Fibroblast of pulmonary artery (primary cell): ENCODE measurements at places on chromosomes 11 and 22.

DNA sequence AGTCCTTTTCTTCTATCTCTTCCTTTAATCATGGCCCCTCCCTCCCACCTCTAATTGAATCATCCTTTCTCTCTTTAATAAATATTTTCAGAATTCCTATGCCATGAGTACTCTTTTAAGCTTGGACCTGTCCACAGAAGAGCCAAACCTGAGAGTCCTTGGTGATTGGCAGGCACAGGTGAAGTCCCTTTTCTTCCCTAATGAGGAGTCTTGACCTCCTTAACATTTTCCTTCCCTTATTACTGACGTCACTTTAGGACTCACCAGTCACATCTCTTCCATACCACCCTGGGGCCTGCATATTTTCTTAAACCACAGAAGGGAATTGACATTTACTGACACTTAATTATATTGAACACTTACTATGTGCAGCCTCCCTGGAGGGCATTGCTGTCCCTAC, 41.0 kb upstream of the RASSF10 start:
- no peak for DNase-seq

DNA sequence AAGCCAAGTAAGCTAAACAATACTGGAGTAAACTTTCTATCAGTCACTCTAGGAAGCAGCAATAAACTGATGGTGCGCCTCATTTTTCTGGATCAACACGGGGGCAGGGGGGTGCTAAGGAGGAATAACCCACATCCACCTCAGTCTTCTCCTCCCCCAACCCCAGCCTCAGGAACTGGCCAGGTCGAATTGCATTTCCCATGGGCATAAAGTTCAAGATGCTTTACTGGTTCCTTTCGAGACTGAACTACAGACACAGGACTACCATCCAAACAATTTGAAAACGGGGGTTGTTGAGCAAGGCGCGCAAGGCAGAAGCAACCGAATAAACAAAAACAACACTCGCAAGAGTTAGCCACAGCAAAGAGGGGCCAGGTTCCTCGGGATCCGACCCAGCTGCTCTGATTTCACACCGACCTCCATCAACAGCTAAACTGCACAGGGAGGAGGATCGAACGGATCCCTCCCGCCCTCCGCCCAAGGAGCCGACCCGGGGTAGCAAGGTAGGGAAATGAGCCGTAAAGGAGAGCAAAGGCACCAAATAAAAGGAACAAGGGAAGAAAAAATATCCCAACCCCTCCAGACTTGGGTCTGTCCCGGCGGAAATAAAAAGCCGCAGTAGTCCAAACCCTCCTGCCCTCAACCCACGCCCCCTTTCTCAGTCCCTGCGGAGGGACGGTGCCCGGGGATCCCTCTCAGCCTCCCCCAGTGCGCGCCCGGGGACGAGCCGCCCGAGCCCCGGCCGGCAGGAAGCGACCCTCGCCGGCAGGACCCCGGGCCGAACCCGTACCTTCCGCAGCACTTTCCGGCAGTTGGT, 801 bp downstream of the SESN3 start:
- peak; percentile 12 for DNase-seq

DNA sequence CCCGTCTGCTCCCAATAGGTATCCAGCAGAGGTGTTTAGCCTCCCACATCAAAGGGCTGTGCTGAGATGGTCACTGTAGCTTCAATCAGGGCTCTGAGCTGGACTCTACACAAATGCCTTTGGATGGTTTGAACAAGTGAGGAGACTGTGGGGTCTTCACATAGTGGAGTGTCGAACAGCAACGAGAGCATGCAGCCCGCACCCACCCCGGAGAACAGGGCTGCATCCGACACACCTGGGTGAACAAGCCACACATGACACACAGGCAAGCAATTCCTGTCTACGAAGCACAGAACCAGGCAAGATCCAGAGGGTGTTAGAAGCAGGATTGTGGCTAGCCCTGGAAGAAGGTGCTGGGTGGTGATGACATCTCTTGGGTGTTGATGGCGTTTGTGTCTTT, 58.0 kb upstream of the FGF3 start:
- DNase-seq: no peak

DNA sequence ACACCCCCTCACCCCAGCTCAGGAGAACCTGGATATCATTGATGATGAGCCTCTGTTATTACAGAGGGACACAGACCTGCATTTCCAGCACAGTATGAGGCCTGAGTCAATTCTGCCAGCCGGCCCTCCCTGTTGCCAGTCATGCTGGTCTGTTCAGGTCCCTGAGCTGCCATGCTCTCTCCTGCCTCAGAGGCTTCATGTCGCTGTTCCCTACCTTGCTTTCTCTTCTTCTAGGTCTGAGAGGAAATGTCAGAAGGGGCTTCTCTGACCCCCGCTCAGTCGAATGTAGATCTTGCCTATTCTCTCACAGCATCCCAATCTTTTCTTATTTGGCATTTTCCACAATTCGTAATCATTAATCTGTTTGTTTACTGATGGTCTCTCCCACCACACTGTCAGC, 21.8 kb upstream of the ABCC8 start:
- no peak for DNase-seq

GRCh38 chr11:45921561-45922424, 663 bp upstream of the LARGE2 start:
- DNase-seq: no peak

DNA sequence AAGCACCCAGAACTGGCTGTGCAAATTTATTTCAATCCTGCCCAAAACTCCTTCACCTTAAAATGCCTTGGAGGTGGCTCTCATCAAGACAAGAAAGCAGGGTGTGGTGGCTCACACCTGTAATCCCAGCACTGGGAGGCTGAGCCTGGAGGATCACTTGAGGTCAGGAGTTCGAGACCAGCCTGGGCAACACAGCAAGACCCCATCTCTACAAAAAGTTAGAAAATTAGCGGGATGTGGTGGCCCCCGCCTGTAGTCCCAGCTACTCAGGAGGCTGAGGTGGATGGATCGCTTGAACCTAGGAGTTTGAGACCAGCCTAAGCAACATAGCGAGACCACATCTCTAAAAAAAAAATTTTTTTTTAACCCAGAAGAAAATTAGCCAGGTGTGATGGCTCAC, 689 bp upstream of the RAB39A start:
- DNase-seq: no peak

DNA sequence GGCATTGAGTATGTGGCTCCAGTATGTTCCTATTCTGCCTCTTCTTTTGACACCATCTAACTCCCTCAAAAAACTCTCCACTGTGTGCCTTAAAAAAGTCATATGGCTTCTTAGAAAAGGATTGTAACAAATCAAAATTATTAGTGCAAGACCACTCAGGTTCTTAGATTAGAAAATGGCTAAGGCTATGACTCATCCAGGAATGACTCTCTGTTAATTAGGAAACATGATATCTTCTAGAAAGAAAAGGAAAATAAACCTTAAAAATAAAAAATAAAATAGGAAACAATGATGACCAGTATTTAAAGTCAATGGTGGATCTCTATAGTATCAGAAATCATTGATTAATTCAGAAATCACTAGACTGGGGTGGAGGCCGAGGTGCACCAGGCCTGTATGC, 21.7 kb downstream of the SLC25A17 start:
- peak; percentile 11 for DNase-seq

DNA sequence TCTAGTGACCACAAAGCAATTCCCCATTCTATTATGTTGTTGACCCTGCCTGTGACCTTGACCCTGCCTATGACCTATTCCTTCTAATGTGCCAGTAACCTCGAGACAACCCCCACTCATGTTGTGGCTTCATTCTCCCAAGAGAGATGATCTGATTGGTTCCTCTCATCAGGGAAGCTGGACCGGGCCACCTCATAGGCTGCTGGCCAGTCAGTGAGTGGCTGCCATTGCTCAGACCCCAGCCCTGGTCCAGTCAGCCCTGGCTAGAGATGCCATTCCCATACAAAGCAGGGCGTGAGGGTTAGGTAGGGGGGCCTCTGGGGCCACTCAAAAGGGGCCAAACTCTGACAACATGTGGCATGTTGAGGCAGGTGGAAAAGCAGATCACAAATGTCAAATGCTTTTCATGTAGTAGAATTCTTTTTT, 11.9 kb downstream of the SLC29A2 start:
- DNase-seq: no peak

DNA sequence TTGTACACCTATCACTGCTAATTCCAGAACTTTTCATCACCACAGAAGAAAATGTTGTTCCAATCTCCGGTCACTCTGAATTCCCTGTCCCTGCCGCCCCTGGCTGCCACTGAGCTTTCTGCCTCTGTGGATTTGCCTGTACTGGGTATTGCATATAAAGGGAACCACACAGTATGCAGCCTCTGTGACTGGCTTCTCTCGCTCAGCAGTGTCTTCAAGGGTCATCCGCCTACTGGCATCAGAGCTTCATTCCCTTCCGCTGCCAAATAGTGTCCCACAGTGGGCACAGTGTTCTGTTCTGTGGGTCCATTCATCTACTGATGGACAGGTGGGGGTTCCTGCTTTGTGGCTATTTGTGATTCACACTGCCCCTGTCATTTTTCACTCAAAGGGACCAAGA, 5.3 kb downstream of the DHCR7 start:
- no peak for DNase-seq

- no peak for DNase-seq
These were observed 47.7 kb downstream of the CD82 start for GRCh38 chr11:44613153-44613552.

- no peak for DNase-seq
These were observed 584.0 kb downstream of the OPCML start for GRCh38 chr11:132948252-132948651.

DNA sequence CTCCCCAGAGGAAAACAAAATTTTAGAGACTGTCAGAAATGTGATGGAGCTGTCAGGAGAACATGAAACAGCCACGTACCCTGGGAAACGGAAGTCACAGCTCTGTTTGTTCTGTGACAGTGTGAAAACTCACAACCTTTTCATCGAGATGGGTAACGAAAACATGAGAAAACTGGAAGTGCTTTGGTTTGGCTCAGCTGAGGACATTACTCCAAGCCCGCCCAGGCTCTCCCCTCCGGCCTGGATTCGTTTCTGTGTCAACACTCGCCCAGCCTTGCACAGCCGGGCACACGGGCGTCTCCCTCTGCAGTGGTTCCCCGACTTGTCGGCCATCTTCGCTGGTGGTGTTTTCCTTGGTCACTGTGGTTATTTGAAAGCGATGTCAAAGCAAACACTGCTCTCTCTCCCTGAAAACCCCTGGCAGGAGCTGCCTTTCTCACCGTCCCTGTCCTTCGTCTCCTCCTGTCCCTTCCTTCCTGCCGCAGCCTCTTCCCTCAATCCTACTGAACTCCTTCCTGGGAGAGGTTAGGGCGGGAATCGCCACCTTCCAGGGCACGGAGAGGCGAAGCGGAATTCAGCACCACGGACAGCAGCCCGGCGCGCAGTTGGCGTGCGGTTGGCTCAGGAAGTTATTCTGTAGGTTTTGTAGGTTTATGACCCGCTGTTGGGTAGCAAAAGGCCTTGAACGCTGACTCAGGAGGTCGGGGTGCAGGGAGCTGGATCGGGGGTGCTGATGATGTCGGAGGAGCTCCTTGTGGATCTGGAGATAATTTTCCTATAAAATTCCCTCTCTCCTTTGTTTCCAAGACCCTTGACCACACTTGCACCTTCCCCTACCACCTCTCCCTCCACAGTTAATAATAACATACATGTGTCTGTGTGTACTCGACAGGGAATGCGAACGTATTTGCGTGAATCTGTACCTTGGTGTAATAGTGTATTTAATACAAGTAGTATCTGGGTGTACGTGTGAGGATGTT, 13.1 kb upstream of the RPS19BP1 start:
- DNase-seq: peak; percentile 43

GRCh38 chr22:40212121-40212520, 34.4 kb downstream of the TNRC6B start:
- DNase-seq: no peak

- peak; percentile 78 for DNase-seq
These were observed 27.2 kb upstream of the A4GALT start for GRCh38 chr22:42747701-42748513.

GRCh38 chr11:27497284-27497866, 9.2 kb downstream of the LIN7C start:
- DNase-seq: peak; percentile 52

- DNase-seq: peak; percentile 86
These were observed at the start of gene CD248 for GRCh38 chr11:66316849-66317251. Gene CD248, minus strand, starts transcription at chr11:66317044. Its CDS starts 17 bp downstream, at chr11:66317027.
